NCI-H446 treated with DMSO at 0.1 percent for 48 hours (cell line): ENCODE measurements at places on chromosomes 11 and 22.

DNA sequence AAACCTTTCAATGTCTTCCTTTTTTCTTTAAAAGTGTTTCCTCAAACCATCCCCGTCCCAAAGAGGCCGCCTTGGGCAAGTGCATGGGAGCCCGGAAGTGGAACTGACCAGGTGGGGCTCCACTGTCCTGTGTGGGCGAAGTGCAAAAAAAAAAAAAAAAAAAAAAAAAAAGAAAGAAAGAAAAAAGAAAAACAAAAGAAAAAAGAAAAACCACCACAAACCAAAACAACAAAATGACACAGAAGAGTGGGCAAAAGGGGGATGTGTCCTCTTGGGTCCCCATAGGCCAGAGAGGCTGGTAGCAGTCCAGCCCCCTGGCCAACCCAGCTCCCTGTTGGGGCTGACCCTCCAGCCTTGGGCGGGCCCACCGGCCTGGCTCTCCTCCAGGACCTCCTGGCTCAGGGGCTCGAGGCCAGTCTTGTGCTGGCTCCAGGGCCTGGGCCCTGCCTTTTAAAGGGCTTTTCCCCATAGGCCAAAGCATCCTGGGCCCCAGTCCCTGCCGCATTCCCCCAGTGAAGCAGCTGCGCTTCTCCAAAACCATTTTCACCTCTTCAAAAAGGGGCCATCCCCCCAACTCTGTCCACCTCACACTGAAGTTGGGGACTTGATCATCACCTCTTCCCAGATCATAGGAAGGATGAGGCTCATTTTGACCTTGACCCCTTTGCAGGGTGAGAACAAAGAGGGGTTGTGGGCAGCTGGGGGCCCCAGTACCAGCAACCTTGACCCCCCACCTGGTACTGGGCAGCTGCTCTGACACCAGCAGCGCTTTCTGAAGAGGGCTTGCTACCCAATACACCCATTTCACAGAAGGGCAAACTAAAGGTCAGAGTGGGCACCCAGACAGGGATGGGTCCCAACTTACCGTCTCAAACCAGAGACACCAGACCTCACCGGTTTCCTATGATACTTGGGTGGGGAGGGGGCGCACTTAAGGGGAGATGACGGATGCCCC lies 9.4 kb downstream of the CBX6 start:
- DNase-seq: no peak

- no peak for DNase-seq
These were observed 102.7 kb downstream of the NECTIN1 start for GRCh38 chr11:119626197-119626841.

DNA sequence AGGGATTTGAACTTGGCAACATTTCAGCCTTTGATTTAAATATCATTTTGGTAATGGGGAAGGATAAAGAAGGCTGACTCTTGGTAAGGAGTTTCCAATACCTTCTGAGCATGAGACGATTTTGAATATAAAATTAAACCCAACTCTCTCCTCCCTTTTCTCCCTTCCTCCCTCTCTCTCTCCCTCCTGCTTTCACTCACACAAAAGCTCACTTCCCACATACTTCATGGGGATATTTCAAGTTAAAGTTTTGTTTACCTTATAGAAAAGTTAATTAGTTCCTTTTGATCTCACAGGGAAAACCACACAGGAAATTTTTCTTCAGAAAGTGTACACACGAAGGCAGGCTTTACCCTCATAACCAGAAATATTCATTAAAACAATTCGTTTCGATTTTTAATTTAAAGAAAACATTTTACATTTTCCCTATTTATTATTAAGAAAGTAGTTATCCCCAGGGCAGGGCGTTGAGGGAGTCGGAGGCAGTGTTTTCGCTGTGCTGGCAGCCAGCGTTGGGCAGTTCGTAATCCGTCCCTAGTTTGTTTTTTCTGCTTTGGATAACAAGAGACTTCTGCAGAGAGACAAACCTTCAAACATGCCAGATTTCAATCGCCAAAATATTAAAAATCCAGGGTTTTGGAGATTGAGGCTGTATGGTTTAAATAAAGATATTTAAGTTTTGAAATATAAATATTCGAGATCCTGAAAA lies 25.3 kb upstream of the ALX4 start:
- no peak for DNase-seq

GRCh38 chr11:77771135-77771534 lies 49.4 kb downstream of the RSF1 start:
- DNase-seq: no peak

- no peak for DNase-seq
These were observed 2.7 kb downstream of the RAB3IL1 start for GRCh38 chr11:61914471-61915171.

GRCh38 chr11:134644476-134645456 lies 232.7 kb upstream of the B3GAT1 start:
- DNase-seq: peak; percentile 17

DNA sequence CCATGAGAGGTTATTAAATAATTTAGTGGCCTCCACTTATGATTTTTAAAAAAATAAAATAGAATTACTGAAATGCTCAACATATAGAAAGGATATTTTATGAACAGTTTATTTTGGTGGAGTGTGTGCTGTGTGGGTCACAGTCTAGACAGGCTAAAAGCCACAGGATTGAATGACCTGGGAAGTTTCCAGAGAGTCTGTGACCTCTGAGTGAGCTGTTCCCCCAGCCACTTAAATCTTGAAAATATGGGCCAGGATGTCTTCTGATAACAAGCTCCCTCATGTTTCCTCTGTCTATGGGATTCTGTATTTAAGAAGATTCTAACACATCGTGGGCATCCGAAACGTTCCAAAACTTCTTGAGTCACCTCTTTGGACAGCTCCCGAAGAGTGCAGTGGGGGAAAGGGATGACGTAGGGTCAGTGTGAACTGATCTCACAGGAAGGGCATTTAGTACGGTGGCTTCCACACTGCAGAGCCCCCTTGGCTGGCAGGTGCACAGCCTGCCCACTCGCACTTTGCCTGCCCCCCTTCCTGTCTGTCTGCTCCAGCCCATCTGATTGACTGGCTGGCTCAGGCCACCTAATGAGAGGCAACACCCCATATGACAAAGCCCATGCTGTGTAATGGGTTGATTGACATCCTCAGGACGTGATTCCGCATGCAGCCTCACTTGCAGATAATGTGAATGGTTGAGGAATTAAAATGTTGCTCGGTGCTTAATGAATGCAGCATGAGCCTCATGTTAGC lies 97.4 kb downstream of the NTM start:
- no peak for DNase-seq

DNA sequence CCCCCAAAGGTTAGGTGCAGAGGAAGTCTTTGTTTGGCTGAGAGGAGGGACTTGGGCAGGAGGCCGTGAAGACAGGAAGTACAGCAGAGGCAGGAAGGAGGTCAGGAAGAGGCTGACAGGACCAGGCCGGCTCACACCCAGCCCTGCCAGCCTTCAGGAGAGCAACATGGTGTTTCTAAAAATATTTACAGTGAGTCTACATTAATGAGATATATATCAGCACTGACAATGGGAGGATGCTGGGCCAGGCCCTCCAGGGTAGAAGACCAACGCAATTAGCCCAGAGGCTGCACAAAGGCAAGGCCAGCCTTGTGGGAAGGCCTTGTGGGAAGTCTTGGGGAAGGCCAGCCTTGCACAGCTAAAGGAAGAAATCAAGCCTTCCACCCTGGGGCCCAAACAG lies 7.9 kb upstream of the APLNR start:
- no peak for DNase-seq

- no peak for DNase-seq
These were observed 21.1 kb downstream of the OR5P2 start for GRCh38 chr11:7775689-7776088.

- no peak for DNase-seq
These were observed 12.2 kb downstream of the ATG16L2 start for GRCh38 chr11:72826191-72826941.

- DNase-seq: no peak
These were observed 68.1 kb upstream of the LRRC4C start for GRCh38 chr11:41527530-41527929.

GRCh38 chr11:72683782-72684200 lies 9.6 kb upstream of the PDE2A start:
- DNase-seq: peak; percentile 14

DNA sequence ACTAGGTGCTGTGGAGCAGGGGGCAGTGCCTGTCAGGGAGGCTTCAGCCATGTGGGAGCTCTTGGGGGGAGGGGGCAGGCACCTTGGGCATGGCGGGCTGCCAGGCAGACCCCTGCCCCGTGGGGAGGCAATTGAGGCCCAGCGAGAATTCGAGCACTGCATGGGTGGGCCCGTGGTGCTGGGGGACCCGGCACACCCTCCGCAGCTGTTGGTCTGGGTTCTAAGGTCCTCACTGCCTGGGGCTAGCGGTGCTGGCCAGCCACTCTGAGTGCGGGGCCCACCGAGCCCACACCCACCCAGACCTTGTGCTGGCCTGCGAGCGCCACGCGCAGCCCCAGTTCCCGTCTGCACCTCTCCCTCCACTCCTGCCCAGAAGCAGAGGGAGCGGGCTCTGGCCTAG lies 835.5 kb upstream of the CNTN5 start:
- no peak for DNase-seq

DNA sequence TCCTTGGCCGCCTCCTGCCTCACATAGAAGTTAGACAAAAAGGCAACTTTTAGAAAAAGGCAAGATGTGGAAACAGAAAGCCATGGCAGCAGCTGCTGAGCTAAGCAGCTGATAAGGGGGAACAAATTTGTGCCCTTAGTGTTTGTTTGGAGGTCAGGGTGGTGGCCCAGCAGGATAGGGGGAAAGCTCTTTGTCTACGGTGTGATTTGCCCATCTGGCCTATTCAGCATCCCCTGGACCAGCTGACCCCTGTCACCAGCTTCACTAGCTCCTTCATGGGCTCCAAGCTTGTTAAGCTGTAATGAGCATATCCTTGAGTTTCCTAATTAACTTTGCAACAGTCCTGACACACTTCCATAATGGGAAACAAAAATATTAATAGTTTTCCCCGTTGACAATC lies 5.9 kb upstream of the ME3 start:
- DNase-seq: no peak

GRCh38 chr22:41521126-41521525 lies 23.1 kb downstream of the POLR3H start:
- DNase-seq: peak; percentile 33

GRCh38 chr11:68855205-68855981 lies 13.7 kb upstream of the CPT1A start:
- DNase-seq: no peak

DNA sequence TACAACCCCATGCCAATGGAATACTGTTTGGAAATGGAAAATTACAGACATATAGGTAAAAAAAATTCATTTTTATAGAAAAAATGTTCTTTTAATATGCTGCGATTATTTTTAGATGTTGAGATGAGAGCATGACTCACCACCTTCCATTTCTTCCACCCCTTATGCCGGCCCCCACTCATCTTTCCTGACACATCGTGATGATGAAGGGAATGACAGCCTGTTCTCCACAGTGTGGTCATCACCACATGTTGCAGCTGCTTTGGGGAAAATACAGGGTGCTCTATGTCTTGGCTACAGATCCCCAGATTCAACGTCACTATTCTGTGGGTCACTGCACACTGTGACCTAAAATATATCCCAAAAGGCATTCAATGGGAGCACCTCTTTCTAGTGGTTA lies 916.2 kb downstream of the METTL15 start:
- DNase-seq: no peak

- no peak for DNase-seq
These were observed 15.3 kb downstream of the RTN4RL2 start for GRCh38 chr11:57475671-57476046.

- no peak for DNase-seq
These were observed 22.0 kb upstream of the KLHL35 start for GRCh38 chr11:75454987-75455386.
